ENCODE measurements at places on chromosomes 2 and 18. TPM values are rescaled to one million over a fixed set of nuclear protein-coding genes. Genes with fewer than 3 reads are reported as not detected.

DNA sequence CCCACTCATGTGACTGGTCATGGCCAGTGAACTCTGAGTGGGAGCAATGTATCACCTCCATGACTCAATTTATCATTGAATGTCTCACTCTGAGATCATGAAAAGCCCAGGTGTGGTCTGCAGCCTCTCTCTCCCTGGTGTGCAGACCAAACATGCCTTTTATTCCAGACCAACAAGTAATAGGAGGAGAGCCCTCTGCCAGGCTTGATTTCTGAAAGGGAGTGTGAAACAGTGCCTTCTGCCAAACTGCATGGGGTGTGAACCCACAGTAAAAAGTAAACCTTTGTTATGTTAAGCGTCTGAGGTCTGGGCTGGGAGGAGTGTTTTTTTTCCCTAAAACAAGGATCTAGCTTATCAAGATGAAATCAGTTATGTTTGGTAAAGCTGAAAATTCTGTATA lies 601.2 kb downstream of the ADCYAP1 start:
- DNase-seq = no peak

DNA sequence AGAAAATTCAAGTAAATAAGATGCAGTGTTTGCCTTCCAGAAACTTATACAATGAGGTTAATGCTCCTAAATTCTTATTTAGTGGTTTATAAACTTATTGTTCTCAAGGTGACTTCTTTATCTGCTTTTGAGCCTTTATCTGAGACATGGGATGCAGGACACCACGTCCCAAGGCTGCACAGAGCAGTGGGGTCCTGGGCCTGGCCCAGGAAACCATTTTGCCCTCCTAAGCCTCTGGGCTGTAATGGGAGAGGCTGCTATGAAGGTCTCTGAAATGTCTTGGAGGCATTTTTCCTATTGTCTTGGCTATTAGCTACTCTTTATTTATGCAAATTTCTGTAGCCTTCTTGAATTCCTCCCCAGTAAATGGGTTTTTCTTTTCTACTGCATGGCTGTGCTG lies 652.6 kb upstream of the SETBP1 start:
- no peak for DNase-seq

DNA sequence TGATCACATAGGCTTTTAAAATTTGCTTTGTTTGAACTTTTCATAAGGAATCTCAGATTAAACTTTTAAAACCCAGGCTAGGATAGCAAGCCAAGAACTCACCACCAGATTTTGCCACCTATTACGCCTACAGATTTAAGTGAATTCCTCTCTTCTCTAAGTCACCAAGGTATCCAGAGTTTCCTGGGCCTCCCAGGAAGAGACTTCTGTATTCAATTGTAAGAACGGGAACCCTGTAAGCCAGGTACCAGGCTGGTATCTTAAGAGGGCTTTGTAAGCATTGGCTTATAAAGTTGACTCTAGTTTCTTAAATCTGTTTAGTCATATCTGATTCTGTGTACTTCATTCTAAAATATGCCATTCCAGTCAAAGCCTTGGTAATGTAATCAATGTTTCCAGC lies 285.1 kb downstream of the MBD5 start:
- DNase-seq = no peak

GRCh38 chr2:127047054-127047453 lies 59.9 kb downstream of the BIN1 start:
- no peak for DNase-seq

DNA sequence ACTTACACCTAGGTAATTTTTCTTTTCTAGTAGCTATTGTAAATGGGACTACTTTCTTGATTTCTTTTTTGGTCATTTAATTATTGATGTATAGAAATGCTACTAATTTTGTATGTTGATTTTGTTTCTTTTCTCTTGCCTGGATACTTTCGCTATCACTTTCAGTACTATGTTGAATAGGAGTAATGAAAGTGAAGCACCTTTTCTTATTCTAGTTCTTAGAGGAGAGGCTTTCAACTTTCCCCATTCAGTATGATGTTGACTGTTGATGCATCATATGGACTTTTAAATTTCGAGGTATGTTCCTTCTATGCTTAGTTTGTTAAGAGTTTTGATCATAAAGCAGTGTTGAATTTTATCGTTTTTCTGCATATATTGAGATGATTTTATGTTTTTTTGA lies 142.5 kb downstream of the CDH19 start:
- no peak for DNase-seq

DNA sequence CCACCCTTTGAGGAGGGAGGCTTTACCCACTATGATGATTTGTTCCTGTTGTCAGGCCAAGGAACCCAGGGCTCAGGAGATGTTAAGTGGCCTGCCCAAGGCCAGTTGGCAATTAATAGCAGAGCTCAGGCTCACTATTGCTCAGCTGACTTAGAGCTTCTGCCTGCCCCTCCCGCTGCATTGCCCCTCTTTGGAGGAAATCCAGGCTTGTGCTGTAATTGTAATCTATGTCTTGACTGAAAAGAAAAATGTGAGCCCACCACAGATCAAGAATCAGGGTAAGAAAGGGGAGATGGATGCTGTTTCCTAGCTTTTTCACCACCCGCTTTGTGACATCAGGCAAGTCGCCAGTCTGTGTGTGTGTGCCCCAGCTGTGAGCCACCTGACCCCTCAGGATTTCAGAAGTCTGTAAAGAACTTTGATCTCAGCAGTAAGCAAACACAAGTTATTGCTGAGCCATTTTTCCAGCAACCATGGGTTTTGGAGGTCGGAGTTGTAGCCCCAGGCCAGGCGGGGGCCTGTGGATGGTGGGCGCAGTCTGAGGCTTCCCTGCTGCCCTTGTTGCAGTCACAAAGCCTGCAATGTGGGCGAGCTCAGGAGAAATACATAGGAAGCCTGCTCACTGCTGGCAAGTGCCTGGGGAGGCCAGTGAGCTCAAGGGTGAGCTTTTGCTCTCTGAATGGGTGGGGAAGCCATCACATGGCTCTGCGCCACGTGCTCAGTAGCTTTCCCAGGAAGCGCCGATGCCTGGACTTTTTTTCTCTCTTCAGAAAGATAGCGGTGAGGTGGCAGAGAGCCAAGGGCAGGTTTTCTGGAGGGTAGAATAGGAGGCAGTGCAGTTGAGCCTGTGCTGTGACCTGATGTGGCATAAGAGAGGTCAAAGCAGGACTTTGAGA lies 6.1 kb downstream of the CABLES1 start:
- DNase-seq = peak; percentile 20

DNA sequence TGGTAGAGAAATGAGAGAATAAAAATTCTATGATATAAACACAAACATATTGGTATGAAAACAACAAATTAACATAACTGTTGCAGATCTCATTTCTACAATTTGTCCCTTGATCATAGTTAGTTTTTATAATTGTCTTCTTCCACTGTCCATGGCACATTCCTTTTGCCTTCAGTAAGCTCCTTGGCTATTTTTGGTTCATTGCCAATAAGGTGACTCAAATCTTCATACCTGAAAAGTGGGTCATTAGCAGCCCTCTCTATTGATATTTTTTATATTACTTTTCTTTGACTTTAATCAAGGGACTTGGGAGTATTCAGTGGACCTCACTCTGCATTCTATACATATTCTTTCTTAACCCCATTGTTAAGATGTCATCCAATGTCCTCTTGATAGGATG lies 552.9 kb downstream of the TDRD15 start:
- DNase-seq = no peak

DNA sequence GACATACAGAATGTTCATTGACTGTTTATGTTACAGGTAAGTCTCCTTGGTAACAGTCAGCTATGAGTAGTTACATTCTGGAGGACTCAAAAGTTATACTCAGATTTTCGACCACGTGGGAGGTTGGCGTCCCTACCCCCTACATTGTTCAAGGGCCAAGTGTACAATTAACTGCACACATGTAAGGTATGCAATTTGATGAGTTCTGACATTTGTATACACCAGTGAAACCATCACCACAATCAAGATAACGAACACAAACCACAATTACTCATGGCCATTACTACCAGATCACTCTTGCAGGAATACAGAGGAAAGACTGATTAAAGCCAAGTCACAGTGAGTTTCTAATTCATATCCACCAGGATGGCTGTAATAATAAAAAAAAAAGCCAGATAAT lies 39.6 kb upstream of the LDLRAD4 start:
- DNase-seq = no peak

GRCh38 chr18:12159446-12159845 lies 65.8 kb downstream of the ANKRD62 start:
- DNase-seq = peak; percentile 23

- DNase-seq = peak; percentile 22
Observed at GRCh38 chr2:49943944-49944778, 789.8 kb upstream of the FSHR start.

DNA sequence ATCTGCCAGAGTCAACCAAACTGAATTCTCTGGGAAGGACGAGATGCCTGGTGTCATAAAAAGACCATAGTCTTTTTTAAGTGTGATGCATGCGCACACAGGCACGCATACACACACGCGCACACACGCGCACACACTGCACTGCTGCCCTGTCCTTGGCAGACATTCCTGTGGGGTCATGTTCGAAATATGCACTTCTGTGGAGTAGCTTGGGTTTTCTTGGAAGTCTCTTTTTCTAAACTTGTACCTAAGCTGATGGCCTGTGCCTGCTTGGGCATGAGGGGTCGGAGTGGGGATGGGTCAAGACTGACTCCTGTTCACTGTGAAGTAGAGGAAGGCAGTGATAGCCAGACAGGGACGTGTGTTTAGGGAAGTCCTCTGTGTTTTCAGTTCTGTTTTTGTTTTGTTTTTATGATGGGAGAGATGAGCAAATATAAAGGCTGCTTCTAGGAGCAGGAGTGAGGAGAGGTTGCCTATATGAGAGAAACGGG lies 4.0 kb upstream of the RMC1 start:
- DNase-seq = peak; percentile 59

DNA sequence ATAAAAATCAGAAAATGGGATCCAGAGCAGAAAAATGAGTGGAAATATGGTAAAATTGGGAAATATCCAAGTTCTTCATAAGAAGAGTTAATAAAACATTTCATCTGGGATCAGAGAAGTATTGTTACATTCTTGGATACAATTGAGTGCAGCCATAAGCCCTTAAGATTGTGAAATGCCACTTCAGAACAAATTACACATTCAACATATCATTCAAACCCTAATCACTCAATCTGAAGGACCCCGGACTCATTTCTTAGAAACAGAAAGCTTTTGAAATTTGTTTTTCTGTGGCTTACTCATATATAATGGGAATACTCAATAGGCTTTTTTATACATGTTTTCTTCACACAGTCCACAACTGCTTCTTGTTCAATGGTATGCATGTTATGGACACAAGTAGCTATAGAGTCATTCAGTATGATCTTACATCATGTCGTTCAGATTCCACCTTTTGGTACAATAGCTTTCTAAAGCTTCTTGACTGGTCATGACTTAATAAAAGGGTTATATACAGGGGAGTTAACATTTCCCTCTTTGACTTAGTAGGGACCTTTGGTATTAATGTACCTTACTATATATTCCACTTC lies 39.9 kb downstream of the SCN7A start:
- no peak for DNase-seq

DNA sequence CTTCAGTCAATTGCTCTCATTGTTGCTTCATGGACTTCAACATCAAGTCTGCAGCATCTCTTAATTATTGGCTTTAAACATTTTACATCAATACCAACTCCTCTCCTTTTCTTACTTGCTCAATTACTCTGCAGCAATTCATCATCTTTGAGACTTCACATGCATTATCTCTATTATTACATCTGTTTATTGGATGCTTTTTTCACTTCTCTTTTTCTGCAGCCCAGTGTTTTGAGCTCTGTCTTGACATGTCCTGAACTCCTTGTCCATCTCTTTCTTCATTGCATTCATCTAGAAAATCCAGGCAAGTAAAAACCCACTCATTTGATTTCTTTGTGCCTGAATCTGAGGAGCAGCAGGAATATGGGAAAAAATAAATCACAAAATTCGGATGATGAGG lies 647.9 kb downstream of the PLCL1 start:
- DNase-seq = no peak

- no peak for DNase-seq
Observed at GRCh38 chr18:36514778-36515177, 217.3 kb downstream of the FHOD3 start.

DNA sequence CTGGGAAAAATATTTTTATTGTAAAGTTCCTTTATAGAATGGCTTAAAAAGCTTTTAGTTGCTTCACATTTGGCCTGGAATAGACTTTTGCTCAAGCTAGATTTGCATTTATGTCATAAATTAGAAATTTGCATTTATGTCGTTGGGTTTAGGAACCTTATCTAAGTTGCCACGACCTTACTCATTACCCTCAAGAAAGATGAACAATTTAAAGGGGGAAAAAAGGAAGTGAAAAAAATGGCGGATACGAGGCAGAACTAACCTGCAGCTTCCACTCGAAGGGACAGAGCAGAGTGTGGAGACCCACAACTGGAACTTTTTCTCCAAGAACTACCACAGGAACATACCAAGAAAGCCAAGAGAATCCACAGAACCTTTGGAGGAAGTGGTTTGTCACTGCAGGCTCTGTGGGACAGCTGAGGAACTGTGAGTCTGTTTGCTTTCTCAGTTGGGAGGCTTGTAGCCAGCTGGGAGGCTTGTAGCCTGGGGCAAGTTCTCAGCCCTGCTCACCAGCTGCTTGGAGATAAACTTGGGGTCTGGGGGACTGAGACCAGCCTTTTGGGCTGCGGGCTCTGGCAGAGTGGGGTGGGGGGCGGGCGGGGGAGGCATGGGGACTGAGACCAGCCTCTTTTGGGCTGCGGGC lies 349.9 kb upstream of the MEIS1 start:
- no peak for DNase-seq

Gene STPG4
- total RNA-seq = 8.4 TPM

Gene PMS1
- total RNA-seq = 33.9 TPM

Gene IL37
- not detected for total RNA-seq

Gene TEKT4
- 1.9 TPM for total RNA-seq

Gene CHRND
- 1.7 TPM for total RNA-seq

Gene RPRM
- total RNA-seq = 6.0 TPM

Gene MC4R
- 4.1 TPM for total RNA-seq

Gene SKOR2
- total RNA-seq = 0.48 TPM
